Renal pelvis (tissue), 12 donors: ENCODE measurements at places on chromosomes 7 and 10.

GRCh38 chr7:1022356-1022755 is 22.0 kb upstream of the GPR146 start:
- no peak for DNase-seq

DNA sequence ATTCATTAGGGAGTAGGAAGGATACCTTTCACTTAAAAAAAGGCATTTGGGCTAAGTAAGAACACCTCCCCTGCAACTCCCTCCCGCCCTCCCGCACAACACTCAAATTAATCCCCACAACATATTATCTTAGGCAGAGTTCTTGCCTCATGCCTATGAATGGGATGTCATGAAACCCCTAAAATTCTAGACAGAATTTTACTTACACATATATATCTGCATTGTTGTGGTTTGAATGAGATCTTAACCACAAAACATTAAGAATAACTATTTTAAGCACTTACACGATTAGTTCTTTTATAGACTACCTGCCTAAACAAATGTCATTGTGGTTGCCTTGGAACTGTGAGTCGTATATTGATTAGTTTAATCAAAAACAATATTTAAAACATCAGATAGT is 4.5 kb upstream of the ITGB1 start:
- DNase-seq: no peak

GRCh38 chr7:114689406-114689805 is 232.5 kb upstream of the MDFIC start:
- peak; percentile 49 for DNase-seq

- no peak for DNase-seq
Measured at GRCh38 chr7:22662556-22663356, 64.2 kb upstream of the IL6 start.

DNA sequence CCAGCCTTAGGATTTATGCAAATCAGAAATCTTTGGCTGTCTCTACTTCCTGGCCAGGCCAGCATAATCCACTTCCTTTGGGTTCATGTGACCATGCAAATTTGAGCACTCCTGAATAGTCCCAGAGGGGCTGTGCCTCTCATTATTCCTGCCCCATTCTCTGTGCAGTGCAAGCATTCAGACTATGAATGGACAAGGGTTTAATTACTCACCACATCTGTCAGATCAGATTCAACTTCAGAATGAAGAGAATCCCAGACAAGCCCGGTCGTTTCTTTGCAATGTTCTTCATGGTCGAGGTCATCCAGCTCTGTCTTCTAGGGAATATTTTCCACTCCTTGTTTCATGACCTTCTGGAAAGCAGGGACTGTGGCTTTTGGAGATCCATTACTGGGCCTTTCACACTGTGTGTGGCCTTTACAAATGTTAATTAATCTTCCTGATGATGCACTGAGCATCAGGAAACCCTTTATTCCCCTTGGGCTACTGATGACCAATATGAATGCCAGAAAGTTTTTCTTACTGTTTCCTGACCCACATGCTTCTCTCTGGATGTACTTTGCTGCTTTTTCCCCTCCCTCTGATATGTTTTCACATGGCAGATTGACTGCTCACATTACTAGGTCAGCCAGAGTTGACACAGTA is 217.6 kb upstream of the TCF7L2 start:
- no peak for DNase-seq

GRCh38 chr10:100986623-100986951 is 710 bp downstream of the MRPL43 start:
- DNase-seq: no peak
